ENCODE measurements at places on chromosomes 1 and 21.
A peak's percentile ranks its signal among the peaks of the same experiment; 100 is the strongest.

GRCh38 chr1:10724511-10724910 is 71.9 kb downstream of the CASZ1 start:
- DNase-seq, result peak; percentile 58

DNA sequence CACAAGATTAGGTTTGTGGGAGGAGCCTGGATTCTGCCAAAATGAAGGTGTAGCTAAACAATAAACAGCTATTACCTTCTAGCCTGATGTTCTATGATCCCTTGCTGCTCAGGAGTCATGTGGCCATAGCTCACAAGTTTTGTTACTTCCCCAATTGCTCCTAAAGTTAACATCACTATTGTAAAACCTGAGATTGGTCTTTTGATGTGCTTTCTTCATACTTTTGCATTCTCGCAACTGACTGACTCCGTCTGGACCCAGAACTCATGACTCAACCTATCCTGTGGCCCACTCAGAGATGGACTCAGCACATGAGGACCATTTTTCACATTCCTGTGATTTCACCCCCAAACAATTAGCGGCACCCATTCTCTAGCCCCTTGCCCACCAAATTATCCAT is 69.1 kb downstream of the PTGS2 start:
- DNase-seq, result no peak

DNA sequence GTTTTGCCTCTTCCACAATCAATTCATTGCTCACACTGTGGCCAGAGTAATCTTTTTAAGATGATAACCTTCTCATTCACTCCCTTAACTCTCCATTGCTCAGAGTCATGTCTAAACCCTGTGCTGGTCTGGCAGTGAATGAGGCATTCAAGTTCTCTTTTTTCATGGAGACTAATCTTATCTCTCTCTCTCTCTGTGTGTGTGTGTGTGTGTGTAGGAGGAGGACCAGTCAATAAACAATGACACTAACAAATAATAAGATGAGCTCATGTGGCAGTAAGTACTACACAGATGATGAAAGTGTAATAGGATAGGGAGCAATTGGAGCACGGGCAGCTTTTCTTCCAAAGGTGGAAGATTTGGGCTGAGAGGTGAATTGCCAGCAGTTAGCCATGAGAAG is 122.0 kb upstream of the B3GALT2 start:
- peak; percentile 31 for DNase-seq

DNA sequence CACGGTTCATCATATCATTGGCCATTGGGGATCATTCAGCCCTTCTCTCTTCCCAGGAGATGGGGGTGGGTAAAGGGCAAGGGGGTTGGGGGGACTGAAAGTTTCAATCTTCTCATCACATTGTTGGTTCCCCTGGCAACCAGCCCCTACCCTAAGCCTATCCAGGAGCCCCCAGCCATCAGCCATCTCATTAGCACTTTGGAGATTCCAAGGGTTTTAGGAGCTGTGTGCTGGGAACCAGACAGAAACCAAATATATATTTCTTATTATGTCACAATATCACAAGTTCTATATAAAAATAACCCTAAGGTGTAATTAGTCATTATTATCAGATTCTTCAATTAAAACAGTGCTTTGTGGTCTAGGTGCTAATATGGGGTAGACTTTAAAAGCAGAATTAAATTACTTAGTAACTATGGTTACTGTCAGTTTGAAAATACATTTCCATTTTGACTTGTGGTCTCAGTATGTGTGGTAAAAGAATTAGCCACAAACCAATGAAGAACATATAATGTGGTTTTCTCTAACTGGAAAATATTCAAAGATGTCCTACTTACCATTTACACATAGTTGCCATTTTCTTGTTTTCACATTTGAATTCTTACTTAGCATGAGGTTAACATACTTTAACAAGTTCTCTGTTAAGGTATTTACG is 28.1 kb downstream of the IL23R start:
- no peak for DNase-seq

DNA sequence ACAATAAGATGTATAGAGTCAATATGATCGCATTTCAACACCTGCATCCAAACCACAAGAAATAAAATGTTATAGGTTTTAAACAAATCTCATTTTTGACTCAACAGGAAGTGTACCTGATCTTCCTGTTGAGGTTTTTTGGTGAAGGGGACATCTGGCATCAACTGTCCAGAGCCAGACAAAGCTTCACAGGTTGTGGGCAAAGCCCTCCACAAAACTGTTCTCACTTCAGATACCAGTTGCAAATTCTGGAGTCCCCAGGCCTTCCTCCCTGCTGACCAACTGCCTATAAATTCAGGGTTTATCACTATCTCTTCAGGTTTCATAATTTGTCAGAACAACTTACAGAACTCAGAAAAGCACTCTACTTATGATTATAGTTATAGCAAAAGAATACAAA is 326.1 kb upstream of the CAMK1G start:
- no peak for DNase-seq

DNA sequence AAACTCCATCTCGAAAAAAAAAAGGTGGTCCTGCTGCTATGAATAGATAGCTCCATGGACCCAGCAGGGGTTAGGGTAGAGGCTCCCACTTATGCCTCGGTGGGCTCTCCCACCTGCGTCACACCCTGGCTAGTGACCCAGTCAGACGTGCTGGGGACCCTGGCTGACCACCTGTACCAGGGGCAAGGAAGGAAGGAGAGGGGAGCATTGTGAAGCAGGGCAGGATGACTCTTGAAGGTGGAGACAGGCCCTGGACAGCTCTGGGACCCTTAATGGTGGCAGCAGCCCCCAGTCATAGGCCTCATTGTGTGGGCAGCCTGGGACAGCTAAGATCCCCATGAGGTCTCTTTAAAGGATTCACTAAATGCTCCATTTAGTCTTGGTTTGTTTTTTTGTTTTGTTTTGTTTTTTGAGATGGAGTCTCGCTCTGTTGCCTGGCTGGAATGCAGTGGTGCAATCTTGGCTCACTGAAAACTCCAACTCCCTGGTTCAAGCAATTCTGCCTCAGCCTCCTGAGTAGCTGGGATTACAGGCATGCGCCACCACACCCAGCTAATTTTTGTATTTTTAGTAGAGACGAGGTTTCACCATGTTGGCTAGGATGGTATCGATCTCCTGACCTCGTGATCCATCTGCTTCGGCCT is 10.4 kb upstream of the SNAPIN start:
- DNase-seq, result no peak

Measured in NCI-H2171 treated with DMSO at 0.1 percent for 48 hours (cell line).